ENCODE measurements at places on chromosomes 11 and 22. TPM values are rescaled to one million over a fixed set of nuclear protein-coding genes. Genes with fewer than 3 reads are reported as not detected.

Gene BARX2
- polyA plus RNA-seq, result 2.3 TPM

Gene P2RY6
- polyA plus RNA-seq, result 0.04 TPM

Gene MPPED2
- polyA plus RNA-seq, result not detected

Gene MOV10L1
- polyA plus RNA-seq, result not detected

Gene MRGPRF
- polyA plus RNA-seq, result 0.25 TPM

Gene NFRKB
- polyA plus RNA-seq, result 7.2 TPM

Gene CEND1
- polyA plus RNA-seq, result not detected

Gene TRPC6
- polyA plus RNA-seq, result 0.09 TPM

Gene SART1
- polyA plus RNA-seq, result 65.2 TPM
